Type B pancreatic cell (in vitro differentiated cells): ENCODE measurements at places on chromosomes 5 and 9. TPM values are rescaled to one million over a fixed set of nuclear protein-coding genes. Genes with fewer than 3 reads are reported as not detected.

Gene CCDC112
- 5.3 and 7.2 TPM in 2 replicates for total RNA-seq

Gene BAAT
- 0.48 and 0.53 TPM in 2 replicates for total RNA-seq

Gene PSD2
- 0.19 and 0.27 TPM in 2 replicates for total RNA-seq

Gene PPIC
- total RNA-seq = 23.4 and 57.7 TPM in 2 replicates

Gene SPINK13
- total RNA-seq = not detected in 2 replicates

Gene FAM169A
- total RNA-seq = 14.5 and 25.4 TPM in 2 replicates

Gene UNC13B
- total RNA-seq = 48.9 and 62.1 TPM in 2 replicates

Gene CCL19
- not detected in 2 replicates for total RNA-seq

Gene SNX24
- total RNA-seq = 13.6 and 14.8 TPM in 2 replicates

Gene PTGES
- 29.1 and 67.1 TPM in 2 replicates for total RNA-seq

Gene AHRR
- 7.9 and 13.4 TPM in 2 replicates for total RNA-seq

Gene POU5F2
- total RNA-seq = 0.29 and 0.51 TPM in 2 replicates

Gene PPP2CA
- 141 and 152 TPM in 2 replicates for total RNA-seq

Gene FGD3
- total RNA-seq = 5.5 and 8.4 TPM in 2 replicates

Gene NR4A3
- total RNA-seq = 2.0 and 3.4 TPM in 2 replicates

Gene SPATA31C1
- total RNA-seq = 0.07 TPM in 1 of 2 replicates, not detected in the other

Gene CDH9
- total RNA-seq = 0.68 TPM in 1 of 2 replicates, not detected in the other

Gene IZUMO3
- not detected in 2 replicates for total RNA-seq

Gene KIAA0825
- 3.1 and 4.2 TPM in 2 replicates for total RNA-seq

Gene TEX48
- total RNA-seq = not detected in 2 replicates

Gene COL5A1
- total RNA-seq = 16.1 and 112 TPM in 2 replicates

Gene ZNF366
- not detected in 2 replicates for total RNA-seq

Gene KLF9
- total RNA-seq = 16.7 and 21.6 TPM in 2 replicates

Gene GABRA6
- not detected in 2 replicates for total RNA-seq

Gene HRH2
- 1.8 and 2.9 TPM in 2 replicates for total RNA-seq

Gene YTHDC2
- total RNA-seq = 22.3 and 30.4 TPM in 2 replicates

Gene GPX8
- total RNA-seq = 34.6 and 58.6 TPM in 2 replicates

Gene ADAMTS19
- 9.3 and 12.7 TPM in 2 replicates for total RNA-seq

Gene ANKRD31
- 0.34 and 0.45 TPM in 2 replicates for total RNA-seq

Gene IFT74
- 15.5 and 19.3 TPM in 2 replicates for total RNA-seq

Gene ADCY2
- 5.7 and 79.7 TPM in 2 replicates for total RNA-seq

Gene CAMK4
- total RNA-seq = 11.2 and 15.6 TPM in 2 replicates

Gene OR1J2
- not detected in 2 replicates for total RNA-seq

Gene CA9
- total RNA-seq = 1.5 TPM in 1 of 2 replicates, not detected in the other

Gene TPM2
- total RNA-seq = 17.7 and 241 TPM in 2 replicates

Gene PCDHGA10
- total RNA-seq = 9.8 and 18.5 TPM in 2 replicates

Gene ACTBL2
- total RNA-seq = not detected in 2 replicates

Gene SPATA24
- total RNA-seq = 4.9 and 7.1 TPM in 2 replicates

Gene NUDT12
- total RNA-seq = 13.4 and 15.1 TPM in 2 replicates

Gene GABBR2
- 6.3 and 6.4 TPM in 2 replicates for total RNA-seq

Gene TERT
- 1.7 and 2.4 TPM in 2 replicates for total RNA-seq

Gene PPP3R2
- total RNA-seq = 0.07 and 0.22 TPM in 2 replicates

Gene OR13C9
- not detected in 2 replicates for total RNA-seq

Gene HMGXB3
- total RNA-seq = 36.3 and 40.5 TPM in 2 replicates

Gene ANKRD55
- total RNA-seq = not detected in 2 replicates

Gene NIM1K
- 0.43 and 0.67 TPM in 2 replicates for total RNA-seq

Gene TRAF1
- 1.9 and 3.1 TPM in 2 replicates for total RNA-seq
